Calu3 (cell line): ENCODE measurements at places on chromosomes 12 and 14. TPM values are rescaled to one million over a fixed set of nuclear protein-coding genes. Genes with fewer than 3 reads are reported as not detected.

Gene GLIPR1L2
- 0.76 TPM in 1 of 2 replicates, not detected in the other for total RNA-seq

Gene KLRB1
- not detected in 2 replicates for total RNA-seq

GRCh38 chr12:86729739-86730138 is 473.5 kb upstream of the MGAT4C start:
- H3K27me3 ChIP-seq: no peaks in the 10 kb centered on the region
- H3K27ac ChIP-seq: no peak overlapping the region

GRCh38 chr12:116968986-116969385 is 58.2 kb downstream of the FBXW8 start:
- no peak overlapping the region for H3K4me3 ChIP-seq
- no peaks in the 10 kb centered on the region for H3K27me3 ChIP-seq
- H3K4me1 ChIP-seq: no peaks in the 10 kb centered on the region
- peaks cover 45% of the 10 kb centered on the region for H3K36me3 ChIP-seq

GRCh38 chr12:106999446-106999845 is 12.5 kb upstream of the MTERF2 start:
- H3K4me3 ChIP-seq: no peak overlapping the region
- no peaks in the 10 kb centered on the region for H3K27me3 ChIP-seq
- DNase-seq: no peak
- no peaks in the 10 kb centered on the region for H3K4me1 ChIP-seq
